ENCODE measurements at places on chromosomes 7 and 10. TPM values are rescaled to one million over a fixed set of nuclear protein-coding genes. Genes with fewer than 3 reads are reported as not detected.

- no peaks in the 10 kb centered on the region for H3K27me3 ChIP-seq
- no peak overlapping the region for H3K27ac ChIP-seq
- H3K4me1 ChIP-seq: peaks cover 43% of the 10 kb centered on the region
These were observed 31.8 kb downstream of the SMURF1 start for GRCh38 chr7:99112097-99112496.

GRCh38 chr7:149753375-149754233, 19.8 kb downstream of the ZNF467 start:
- H3K36me3 ChIP-seq: no peaks in the 10 kb centered on the region
- H3K4me1 ChIP-seq: no peaks in the 10 kb centered on the region
- H3K27me3 ChIP-seq: no peaks in the 10 kb centered on the region

SRRT gene
- 113 TPM for total RNA-seq

KLF14 gene
- not detected for total RNA-seq

GRCh38 chr7:37531225-37531624, 82.6 kb upstream of the ELMO1 start:
- H3K36me3 ChIP-seq: no peaks in the 10 kb centered on the region
- no peak overlapping the region for H3K4me3 ChIP-seq
- H3K27me3 ChIP-seq: no peaks in the 10 kb centered on the region
- DNase-seq: no peak

RHBDD2 gene
- total RNA-seq: 24.2 TPM

DNA sequence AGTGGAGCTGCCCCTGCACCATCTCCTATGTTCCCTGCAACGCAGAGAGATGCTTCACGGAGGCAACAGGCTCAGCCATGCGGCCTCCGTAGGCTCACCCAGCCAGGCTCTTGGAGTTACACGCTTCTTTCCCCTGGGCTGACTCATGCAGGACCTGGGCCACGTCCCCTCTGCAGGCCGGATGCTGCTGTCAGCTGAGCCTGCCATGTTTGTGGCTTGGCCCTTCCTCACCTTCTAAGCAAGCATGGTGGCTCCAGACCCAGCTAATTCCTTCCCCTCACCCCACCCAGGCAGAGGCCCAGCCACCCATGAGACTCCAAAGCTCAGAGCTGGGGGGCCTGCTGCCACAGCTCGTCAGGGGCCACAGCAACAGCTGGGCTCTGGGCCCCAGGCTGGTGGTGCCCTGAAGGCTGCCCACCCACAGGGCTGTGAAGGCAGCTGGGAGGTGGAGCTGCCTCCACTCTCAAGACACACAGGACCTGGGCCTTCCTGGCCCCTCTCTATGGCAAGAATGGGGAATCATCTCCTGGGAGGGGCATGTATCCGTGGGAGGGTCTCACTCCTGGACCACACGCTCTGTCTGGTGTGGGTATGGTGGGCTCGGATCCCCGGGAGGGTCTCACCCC, 219.6 kb downstream of the ELFN1 start:
- no peaks in the 10 kb centered on the region for H3K36me3 ChIP-seq
- no peaks in the 10 kb centered on the region for H3K27me3 ChIP-seq
- DNase-seq: no peak
- no peak overlapping the region for H3K4me3 ChIP-seq

LBX1 gene
- total RNA-seq: not detected

GRCh38 chr7:25968205-25968993, 183.6 kb upstream of the NFE2L3 start:
- no peak overlapping the region for H3K27ac ChIP-seq
- no peaks in the 10 kb centered on the region for H3K27me3 ChIP-seq
- no peak for DNase-seq
- H3K4me1 ChIP-seq: no peaks in the 10 kb centered on the region
- H3K36me3 ChIP-seq: no peaks in the 10 kb centered on the region
- H3K4me3 ChIP-seq: no peak overlapping the region

DNA sequence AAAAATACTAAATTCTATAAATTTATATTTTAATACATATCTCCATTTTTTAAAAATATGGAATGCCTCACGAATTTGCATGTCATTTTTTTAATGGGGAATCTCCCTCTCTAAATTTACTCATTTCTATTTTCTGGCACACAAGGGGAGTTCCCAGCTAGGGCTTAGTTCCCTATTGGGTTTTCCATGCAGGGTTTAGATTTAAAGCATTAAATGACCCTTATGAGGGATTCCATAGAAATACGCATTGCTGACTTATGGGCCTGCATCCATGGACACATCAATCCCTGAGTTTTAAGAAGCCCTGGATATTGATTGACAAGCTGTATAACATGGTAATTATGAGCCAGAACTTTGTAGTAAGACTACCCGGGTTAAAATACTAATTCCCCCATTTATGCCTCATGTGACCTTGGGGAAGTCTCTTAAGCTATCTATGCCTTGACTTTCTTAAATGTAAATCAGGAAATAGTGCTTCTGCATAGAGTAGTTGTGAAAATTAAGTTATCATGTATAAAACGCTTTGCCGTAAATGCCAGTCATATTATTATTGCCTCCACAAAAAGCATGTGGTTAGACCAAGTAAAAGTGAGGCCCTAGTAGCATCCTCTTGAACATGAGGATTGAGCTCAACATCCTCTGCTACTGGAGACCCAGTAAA, 78.8 kb upstream of the ANKRD1 start:
- H3K4me3 ChIP-seq: no peak overlapping the region
- 0 out of 2 replicates have a peak, but pooled peaks cover 4% of the 10 kb centered on the region for H3K27me3 ChIP-seq
- no peak overlapping the region for H3K27ac ChIP-seq
- H3K36me3 ChIP-seq: no peaks in the 10 kb centered on the region
- no peak for DNase-seq

- no peaks in the 10 kb centered on the region for H3K36me3 ChIP-seq
- no peak overlapping the region for H3K4me3 ChIP-seq
- H3K27ac ChIP-seq: no peak overlapping the region
- no peaks in the 10 kb centered on the region for H3K27me3 ChIP-seq
- DNase-seq: no peak
- no peaks in the 10 kb centered on the region for H3K4me1 ChIP-seq
These were observed 29.7 kb upstream of the GSDME start for GRCh38 chr7:24786941-24787340.

DNA sequence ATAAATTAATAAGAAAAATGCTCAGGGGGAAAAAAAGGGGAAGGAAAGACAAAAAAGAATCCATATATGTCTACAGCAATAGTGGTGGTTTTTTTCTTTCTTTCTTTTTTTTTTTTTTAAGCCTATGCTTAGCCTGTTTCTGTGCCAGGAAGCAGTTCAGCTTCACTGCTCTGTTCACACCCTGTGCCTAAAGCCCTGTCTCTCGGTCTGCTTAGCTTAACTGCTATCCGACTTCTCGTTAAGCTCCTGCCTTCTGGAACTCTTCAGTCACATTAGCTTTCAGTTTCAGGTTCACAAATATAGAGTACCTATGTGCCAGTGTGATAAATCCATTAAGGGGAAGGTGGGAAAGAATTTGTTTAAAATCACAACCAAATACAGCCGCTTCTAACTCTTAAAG, 26.5 kb upstream of the NRG3 start:
- H3K27ac ChIP-seq: no peak overlapping the region
- H3K27me3 ChIP-seq: no peaks in the 10 kb centered on the region
- peaks cover 22% of the 10 kb centered on the region for H3K4me1 ChIP-seq
- no peaks in the 10 kb centered on the region for H3K36me3 ChIP-seq

DNA sequence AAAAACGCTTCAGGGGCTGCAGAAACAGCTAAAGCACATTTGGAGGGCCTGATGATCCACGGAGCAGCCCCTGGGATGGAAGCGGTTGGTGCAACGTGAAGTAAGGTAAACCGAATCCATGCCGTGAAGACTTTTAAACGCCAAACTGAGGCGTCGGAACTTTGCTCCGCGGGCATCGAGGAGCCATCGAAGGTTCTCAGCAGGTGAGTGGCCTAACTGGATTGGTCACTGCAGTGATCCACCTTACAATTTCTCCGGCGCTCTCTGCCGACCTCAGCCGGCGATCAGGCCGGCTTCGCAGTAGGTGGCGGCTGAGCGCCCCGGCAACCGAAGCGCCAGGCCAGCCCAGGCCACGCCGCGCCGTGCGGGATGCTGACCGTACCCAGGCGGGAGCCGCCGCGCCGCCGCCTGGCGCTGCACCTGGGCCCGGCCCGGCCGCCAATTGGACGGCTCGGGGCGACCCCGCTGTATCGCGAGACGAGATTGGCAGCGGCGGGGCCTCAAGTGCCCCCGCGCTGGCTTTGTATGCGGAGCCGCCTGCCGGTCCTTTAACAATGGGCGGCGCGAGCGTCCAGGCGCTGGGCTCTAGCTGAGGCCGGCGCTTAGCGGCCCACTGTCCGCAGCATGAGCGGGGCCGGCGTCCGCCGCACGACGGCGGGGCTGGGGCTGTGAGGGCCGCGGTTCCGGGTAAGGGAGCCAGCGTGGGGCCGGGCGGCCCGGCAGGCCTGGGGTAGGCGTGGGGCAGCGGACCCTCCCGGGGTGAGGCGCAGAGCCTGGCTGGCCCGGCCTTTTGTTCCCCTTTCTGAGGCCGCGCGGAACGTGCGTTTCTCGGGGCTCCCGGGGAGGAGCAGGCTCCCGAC, at the start of gene CCNJ:
Gene CCNJ (plus strand): TSS at position 551 of the 860 bp plus-strand sequence. CDS start 811 bp downstream, outside the sequence.
- 0 out of 2 replicates have a peak, but pooled peaks cover 13% of the 10 kb centered on the region for H3K4me1 ChIP-seq
- peak within 1 kb of the TSS; percentile 72 for H3K4me3 ChIP-seq
- DNase-seq: peak; percentile 96
- H3K27ac ChIP-seq: no peak within 1 kb of the TSS
- H3K27me3 ChIP-seq: peaks cover 13% of the 10 kb centered on the region
- H3K36me3 ChIP-seq: peaks cover 8% of the 10 kb centered on the region

SPDYE11 gene
- total RNA-seq: not detected

- no peaks in the 10 kb centered on the region for H3K36me3 ChIP-seq
- no peaks in the 10 kb centered on the region for H3K27me3 ChIP-seq
- H3K4me1 ChIP-seq: no peaks in the 10 kb centered on the region
- H3K27ac ChIP-seq: no peak overlapping the region
- DNase-seq: no peak
- no peak overlapping the region for H3K4me3 ChIP-seq
These were observed 50.0 kb upstream of the KMT2E start for GRCh38 chr7:104963991-104964385.

DNA sequence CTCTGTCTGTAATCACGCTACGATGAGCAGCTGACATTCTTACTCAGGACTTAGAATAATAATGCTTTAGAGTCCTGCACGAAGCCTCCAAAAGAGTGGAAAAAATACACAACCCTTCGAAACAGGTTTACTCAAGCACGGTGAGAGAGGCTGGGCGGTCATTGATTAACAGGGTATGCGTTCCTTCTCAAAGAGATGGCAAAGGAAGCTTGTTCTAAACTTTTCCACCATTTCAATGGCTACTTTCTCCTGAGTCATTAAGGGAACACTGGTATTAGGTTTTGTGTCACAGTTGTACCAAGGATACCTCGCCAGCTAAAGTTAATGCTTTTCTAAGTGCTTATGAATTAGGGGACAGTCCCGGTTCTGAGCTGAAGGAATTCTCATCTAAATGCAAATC, 141.9 kb upstream of the RHEB start:
- no peak for DNase-seq
- no peaks in the 10 kb centered on the region for H3K27me3 ChIP-seq
- no peak overlapping the region for H3K27ac ChIP-seq
- no peaks in the 10 kb centered on the region for H3K36me3 ChIP-seq
- H3K4me3 ChIP-seq: no peak overlapping the region
- H3K4me1 ChIP-seq: no peaks in the 10 kb centered on the region

DNA sequence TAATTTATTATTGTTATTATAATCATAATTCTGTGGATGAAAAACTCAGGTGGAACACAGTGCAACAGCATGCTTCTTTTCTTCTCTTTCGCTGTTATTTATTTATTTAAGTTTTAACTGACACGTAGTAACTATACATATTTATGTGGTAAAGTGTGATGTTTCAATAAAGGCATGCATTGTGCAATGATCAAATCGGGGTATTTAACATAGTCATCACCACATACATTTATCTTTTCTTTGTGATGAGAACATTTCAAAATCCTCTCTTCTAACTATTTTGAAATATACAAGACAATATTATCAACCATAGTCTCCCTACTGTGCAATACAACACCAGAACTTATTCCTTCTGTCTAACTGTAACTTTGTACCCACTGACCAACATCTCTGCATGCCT, 152.5 kb upstream of the LYZL1 start:
- H3K27me3 ChIP-seq: no peaks in the 10 kb centered on the region
- H3K4me3 ChIP-seq: no peak overlapping the region
- no peaks in the 10 kb centered on the region for H3K36me3 ChIP-seq
- peaks cover 18% of the 10 kb centered on the region for H3K4me1 ChIP-seq
- H3K27ac ChIP-seq: no peak overlapping the region
- DNase-seq: no peak

ETV1 gene
- total RNA-seq: 61.9 TPM

GRCh38 chr10:110524179-110524858, 26.6 kb downstream of the DUSP5 start:
- H3K27ac ChIP-seq: no peak overlapping the region
- no peaks in the 10 kb centered on the region for H3K36me3 ChIP-seq
- DNase-seq: no peak
- H3K4me1 ChIP-seq: peaks cover 31% of the 10 kb centered on the region
- H3K4me3 ChIP-seq: no peak overlapping the region

DNA sequence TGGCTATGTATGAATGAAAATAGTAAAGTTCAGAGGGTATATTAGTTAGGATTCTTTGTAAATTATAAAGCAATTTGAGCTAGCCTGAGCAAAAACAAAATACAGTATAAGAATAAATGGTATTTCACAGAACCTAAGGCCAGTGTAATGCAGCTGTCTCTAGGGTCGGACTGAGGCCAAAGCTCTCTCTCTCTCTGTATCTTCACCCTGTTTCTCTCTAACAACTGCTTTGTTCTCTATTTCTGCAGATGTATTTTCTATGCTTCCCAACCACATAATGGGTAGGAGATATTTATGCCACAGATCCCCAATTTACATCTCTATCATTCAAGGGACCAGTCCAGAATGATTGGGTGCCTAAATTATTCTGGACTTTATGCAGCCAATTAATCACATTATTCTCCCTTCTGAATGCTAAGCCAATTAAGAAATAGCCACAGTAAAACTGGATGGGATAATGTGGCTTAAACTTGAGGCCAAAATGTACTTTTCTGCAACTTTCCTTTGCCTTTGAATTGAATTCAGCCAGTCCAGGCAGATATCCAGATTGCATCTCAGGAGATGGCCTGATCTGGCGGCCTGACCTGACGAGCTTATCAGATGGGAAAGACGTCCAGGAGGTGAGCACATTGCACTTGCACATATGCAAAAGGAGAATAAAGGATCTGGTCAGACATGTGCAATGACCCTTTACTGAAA, 24.6 kb upstream of the IMMP2L start:
- no peaks in the 10 kb centered on the region for H3K36me3 ChIP-seq
- no peak overlapping the region for H3K4me3 ChIP-seq
- H3K27ac ChIP-seq: no peak overlapping the region
- DNase-seq: no peak

GRCh38 chr7:91168871-91169829, 95.1 kb upstream of the FZD1 start:
- H3K4me3 ChIP-seq: no peak overlapping the region
- DNase-seq: no peak
- no peaks in the 10 kb centered on the region for H3K36me3 ChIP-seq
- peaks cover 49% of the 10 kb centered on the region for H3K27me3 ChIP-seq
- H3K4me1 ChIP-seq: peaks cover 14% of the 10 kb centered on the region

GRCh38 chr7:45874408-45875131, 1.7 kb upstream of the CCDC201 start:
- H3K36me3 ChIP-seq: 0 out of 2 replicates have a peak, but pooled peaks cover 3% of the 10 kb centered on the region
- H3K4me3 ChIP-seq: no peak overlapping the region
- no peak overlapping the region for H3K27ac ChIP-seq

ZNF800 gene
- 7.5 TPM for total RNA-seq

EPHA1 gene
- total RNA-seq: 119 TPM

GPNMB gene
- 0.76 TPM for total RNA-seq

UTF1 gene
- 12.2 TPM for total RNA-seq

OGA gene
- total RNA-seq: 112 TPM

GRCh38 chr10:75652146-75652740, 220.8 kb downstream of the LRMDA start:
- H3K27me3 ChIP-seq: 0 out of 2 replicates have a peak, but pooled peaks cover 3% of the 10 kb centered on the region
- H3K4me3 ChIP-seq: no peak overlapping the region
- no peaks in the 10 kb centered on the region for H3K4me1 ChIP-seq
- no peaks in the 10 kb centered on the region for H3K36me3 ChIP-seq
